Left hindlimb (tissue), 1 donor: ENCODE measurements at places on chromosomes 6 and 20.
A peak's percentile ranks its signal among the peaks of the same experiment; 100 is the strongest.

DNA sequence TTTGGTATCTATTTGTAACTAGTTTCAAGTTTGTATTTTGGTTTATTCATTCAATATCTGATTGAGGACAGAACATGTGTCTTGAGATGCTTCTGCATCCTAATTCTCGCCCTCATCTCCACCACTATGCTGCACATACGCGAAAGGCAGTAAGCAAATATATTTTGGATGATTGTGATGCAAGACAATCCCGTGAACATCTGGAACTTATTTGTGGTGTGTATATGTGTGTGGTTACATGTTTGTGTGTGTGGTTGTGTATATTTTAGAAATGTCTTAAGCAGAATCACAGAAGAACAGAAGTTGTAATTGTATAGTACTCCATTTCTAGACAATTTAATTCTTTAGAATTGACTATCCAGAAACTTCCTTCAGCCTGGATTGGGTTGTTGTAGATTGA is 35.1 kb upstream of the RNF144B start:
- DNase-seq = no peak

DNA sequence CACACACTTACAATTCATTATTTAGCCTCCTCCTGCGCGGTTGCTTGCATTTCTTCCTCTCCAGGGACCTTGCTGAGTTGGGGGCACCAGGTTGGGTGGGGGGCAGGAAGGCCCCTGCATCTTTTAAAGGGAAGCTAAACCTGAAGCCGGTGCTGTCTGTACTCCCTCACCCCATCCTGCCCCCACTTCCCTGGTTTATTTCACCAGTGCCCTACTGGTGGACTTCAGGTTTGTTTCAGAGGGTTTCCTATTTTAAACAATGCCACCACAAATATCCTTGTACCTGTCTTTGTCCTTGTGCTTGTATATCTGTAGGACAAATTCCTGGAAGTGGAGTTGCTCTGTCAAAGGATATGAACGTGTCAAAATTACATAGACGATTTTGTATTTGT is 21.0 kb downstream of the PTK7 start:
- DNase-seq = no peak

DNA sequence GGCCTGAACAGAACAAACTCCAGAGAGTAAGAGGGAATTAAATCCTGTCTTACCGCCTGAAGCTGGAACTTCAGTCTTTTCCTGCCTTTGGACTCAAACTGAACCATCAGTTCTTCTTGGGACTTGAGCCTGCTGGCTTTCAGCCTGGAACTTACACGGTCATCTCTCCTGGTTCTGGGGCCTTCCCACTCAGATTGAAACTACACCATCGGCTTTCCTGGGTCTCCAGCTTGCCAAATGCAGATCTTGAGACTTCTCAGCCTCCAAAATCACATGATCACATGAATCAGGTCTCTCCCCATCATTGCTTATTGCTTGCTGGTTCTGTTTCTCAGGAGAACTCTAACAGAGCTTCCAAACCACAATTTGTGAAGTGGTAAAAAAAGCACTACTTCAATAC is 276.3 kb downstream of the KIF16B start:
- peak; percentile 45 for DNase-seq

DNA sequence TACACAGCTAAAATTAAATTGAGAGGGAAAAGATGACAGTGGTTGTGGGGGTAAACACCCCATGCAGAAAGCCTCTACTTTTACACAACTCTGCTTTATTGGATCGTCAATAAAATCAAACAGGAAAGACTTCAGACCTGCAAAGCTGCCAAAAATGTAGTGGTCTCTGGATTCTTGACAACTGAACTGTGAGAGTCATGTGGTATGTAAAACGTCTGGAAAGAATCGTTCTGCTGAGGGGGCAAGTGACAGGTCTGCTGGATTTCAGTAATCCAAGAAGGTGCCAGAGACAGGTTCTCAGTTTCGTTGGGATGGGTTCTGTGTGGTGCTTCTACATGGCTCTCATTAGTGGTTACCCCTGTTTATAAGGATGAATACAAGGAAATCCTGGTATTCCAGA is 63.3 kb downstream of the TSPYL4 start:
- peak; percentile 40 for DNase-seq

- DNase-seq = no peak
Measured at GRCh38 chr6:45652416-45652815, 274.7 kb upstream of the SUPT3H start.
